ENCODE measurements at places on chromosomes 12 and 14. TPM values are rescaled to one million over a fixed set of nuclear protein-coding genes. Genes with fewer than 3 reads are reported as not detected.
A peak's percentile ranks its signal among the peaks of the same experiment; 100 is the strongest.

- no peaks in the 10 kb centered on the region for H3K4me1 ChIP-seq
- no peaks in the 10 kb centered on the region for H3K36me3 ChIP-seq
- no peaks in the 10 kb centered on the region for H3K27me3 ChIP-seq
- H3K27ac ChIP-seq = no peak overlapping the region
- no peak overlapping the region for H3K4me3 ChIP-seq
Observed at GRCh38 chr14:97306133-97306759, 509.1 kb downstream of the VRK1 start.

GRCh38 chr14:66140213-66140918 lies 345.8 kb upstream of the CCDC196 start:
- no peak overlapping the region for H3K4me3 ChIP-seq
- H3K27ac ChIP-seq = no peak overlapping the region
- no peaks in the 10 kb centered on the region for H3K36me3 ChIP-seq
- no peaks in the 10 kb centered on the region for H3K4me1 ChIP-seq

DNA sequence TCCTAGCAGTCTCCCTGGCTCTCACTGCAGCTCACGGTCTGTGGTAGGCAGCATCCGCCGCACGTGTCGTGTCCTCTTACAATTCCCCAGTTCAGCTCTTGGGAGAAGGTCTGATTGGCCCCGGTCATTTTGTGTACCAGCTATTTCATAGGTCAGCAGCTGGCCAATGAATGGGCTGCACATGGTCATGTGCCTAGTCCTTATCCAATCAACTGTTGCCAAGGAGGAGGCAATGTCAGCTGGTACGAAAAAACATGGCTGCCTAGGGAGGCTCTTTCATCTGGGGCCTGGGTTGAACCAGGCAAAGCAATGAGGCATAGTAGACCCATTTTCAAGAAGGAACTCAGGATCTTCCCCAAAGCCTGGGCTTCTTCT lies 46.1 kb downstream of the RNFT2 start:
- no peaks in the 10 kb centered on the region for H3K4me1 ChIP-seq
- no peak overlapping the region for H3K4me3 ChIP-seq
- H3K27ac ChIP-seq = no peak overlapping the region

DNA sequence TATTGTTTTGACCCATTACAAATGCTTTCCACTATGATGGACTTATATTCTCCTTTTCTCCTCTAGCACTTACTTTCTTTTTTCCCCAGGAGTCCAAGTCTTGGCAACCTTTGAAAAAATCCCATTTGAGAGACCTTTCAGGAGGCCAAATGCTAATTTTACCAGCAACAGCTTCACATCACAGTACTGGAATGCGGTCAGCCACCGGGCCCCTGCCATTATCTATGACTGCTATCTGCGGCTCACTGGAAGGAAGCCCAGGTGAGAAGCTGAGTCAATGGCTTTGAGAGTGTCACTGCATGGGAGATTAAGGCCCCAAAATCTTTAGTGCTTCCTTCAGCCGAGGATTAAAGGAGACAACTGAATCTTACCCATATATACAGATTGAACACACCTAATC lies 64.2 kb downstream of the ERGIC2 start:
- DNase-seq = peak; percentile 9
- H3K27ac ChIP-seq = no peak overlapping the region
- no peaks in the 10 kb centered on the region for H3K36me3 ChIP-seq
- H3K4me1 ChIP-seq = peaks cover 5% of the 10 kb centered on the region

GRCh38 chr14:72646861-72647528 lies 246.9 kb downstream of the DPF3 start:
- H3K4me1 ChIP-seq = peaks cover 6% of the 10 kb centered on the region
- H3K27me3 ChIP-seq = no peaks in the 10 kb centered on the region
- H3K4me3 ChIP-seq = no peak overlapping the region
- H3K36me3 ChIP-seq = no peaks in the 10 kb centered on the region

DNA sequence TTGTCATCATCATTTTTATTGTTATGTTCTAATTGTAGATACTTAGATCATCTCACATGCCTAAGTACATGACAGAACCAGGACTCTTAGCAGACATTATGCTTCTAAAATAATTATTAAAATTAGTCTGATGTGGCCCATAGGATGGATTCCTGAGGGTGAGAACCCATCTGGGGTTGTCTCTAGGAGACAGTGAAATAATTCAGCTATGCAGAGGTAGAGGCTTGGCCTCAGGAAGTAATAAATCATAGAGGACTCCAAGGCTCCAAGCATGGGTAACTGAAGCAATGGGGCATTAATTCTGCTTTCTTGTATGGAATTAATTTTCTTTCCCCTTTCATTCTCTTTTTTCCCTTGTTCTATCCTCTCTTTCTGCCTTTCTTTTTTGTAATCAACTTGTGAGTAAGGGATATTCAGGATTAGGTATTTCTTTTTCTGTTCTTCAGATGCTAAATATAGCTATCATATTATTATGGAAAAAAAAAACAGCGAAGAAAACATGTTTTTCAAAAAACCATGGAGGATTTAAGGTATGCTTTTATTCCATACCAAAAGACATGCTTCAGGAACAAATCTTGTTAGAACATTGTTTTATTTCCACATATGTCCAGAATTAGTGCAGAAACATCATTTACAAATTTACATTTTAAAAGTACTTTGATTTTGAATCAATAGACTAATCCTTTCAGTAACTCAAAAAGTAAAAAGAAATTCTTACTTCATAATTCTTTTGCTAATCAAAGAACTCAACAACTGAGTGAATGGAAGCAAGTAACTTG lies 263.2 kb downstream of the TRHDE start:
- no peak overlapping the region for H3K27ac ChIP-seq
- no peaks in the 10 kb centered on the region for H3K4me1 ChIP-seq
- H3K36me3 ChIP-seq = no peaks in the 10 kb centered on the region

DNA sequence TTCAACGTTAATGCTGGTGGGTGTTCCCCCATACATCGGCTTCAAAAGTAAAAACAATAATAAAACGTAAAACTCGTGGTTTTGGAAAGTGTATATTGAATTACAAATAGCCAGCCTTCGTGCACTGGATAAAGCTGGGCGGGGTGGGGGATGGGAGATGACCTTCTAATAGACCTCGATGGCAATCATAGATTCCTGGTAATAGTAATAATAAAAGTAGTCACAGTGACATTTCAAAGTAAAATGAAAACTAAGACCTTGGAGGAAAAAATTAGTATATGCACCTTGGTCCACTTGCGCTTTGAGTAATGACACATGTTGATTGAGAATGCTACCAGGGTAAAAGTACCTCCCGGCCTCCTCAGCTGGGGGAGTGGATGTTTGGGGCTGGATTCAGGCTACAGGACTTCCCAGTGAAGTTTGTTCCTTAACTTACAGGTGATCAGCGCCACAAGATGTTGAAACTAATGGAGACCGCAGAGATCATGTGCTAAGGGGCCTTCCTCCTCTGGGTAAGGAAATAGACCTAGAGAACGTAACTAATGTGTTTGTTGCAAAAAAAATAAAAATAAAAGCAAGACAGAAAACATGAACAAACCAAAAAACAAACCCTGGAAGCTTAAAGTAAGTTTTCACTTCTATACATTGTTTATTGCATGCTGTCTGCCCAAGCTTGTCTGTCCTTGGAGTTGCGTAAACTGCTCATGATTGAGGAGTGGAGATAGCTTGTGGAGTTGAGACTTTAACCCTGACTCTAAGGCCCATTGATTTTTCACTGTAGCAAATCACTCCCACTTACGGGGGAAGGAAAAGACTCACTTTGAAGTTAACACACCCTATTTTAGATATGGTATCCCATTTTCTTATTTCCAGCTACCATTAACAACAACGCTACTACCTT lies 907 bp upstream of the LRIG3 start:
- H3K36me3 ChIP-seq = no peaks in the 10 kb centered on the region
- no peaks in the 10 kb centered on the region for H3K27me3 ChIP-seq
- DNase-seq = peak; percentile 50
- H3K4me1 ChIP-seq = peaks cover 30% of the 10 kb centered on the region
- peak overlapping the region; percentile 94 for H3K27ac ChIP-seq

- peaks cover 10% of the 10 kb centered on the region for H3K4me1 ChIP-seq
- no peaks in the 10 kb centered on the region for H3K27me3 ChIP-seq
- peak; percentile 46 for DNase-seq
- H3K4me3 ChIP-seq = no peak overlapping the region
- no peaks in the 10 kb centered on the region for H3K36me3 ChIP-seq
Observed at GRCh38 chr12:92561543-92561899, 141.3 kb upstream of the PLEKHG7 start.

GRCh38 chr12:124150168-124150567 lies 144.7 kb upstream of the RFLNA start:
- no peaks in the 10 kb centered on the region for H3K27me3 ChIP-seq
- H3K4me1 ChIP-seq = no peaks in the 10 kb centered on the region
- no peak overlapping the region for H3K27ac ChIP-seq

DNA sequence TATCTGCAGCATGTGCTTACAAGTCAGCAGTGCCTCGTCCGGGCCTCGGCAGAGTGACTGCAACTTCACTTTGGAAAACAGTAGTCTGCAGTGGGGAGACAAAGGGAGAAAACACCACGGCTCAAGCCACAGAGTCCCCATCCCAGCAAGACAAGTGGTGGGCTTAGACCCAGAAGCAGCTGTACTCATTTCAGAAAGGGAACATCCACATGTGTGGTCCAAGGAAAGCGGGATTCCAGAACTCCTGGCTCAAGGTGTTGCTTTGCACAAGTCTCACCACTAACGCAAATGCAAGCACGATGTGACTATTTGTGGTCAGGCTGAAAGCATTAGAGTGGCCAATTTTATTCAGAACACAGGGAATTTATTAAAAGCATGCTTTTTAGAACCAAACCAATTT lies 198.3 kb downstream of the TTC7B start:
- H3K27ac ChIP-seq = no peak overlapping the region
- no peak for DNase-seq
- no peaks in the 10 kb centered on the region for H3K36me3 ChIP-seq
- no peak overlapping the region for H3K4me3 ChIP-seq
- H3K27me3 ChIP-seq = no peaks in the 10 kb centered on the region

GRCh38 chr12:106274575-106275121 lies 26.8 kb upstream of the CKAP4 start:
- DNase-seq = peak; percentile 67
- peak overlapping the region; percentile 85 for H3K27ac ChIP-seq
- H3K36me3 ChIP-seq = no peaks in the 10 kb centered on the region
- peaks cover 37% of the 10 kb centered on the region for H3K4me1 ChIP-seq

GRCh38 chr14:71362920-71363584 lies 455.8 kb downstream of the PCNX1 start:
- no peaks in the 10 kb centered on the region for H3K27me3 ChIP-seq
- peak overlapping the region; percentile 55 for H3K27ac ChIP-seq
- peaks cover 31% of the 10 kb centered on the region for H3K4me1 ChIP-seq
- no peaks in the 10 kb centered on the region for H3K36me3 ChIP-seq
- DNase-seq = no peak
- no peak overlapping the region for H3K4me3 ChIP-seq

DNA sequence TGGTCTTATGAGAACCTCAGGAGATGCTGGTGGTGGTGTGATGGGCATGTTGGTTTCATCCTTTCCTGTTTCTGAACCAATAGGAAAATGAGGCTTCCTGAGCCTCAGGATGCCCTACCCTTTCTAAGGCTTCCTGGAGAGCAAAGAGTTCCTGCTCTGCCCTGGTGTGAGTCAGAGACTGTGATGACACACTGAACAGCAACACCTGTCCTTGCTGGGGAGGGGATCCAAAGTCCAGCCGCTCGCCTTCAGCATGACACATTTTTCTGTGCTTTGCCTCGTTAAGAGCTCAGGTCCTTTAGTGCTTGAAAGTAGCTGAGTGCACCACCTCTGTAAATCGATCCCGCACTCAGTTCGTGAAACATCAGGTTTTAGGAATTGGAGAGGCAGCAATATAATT lies 116.0 kb downstream of the CACNA1C start:
- H3K4me1 ChIP-seq = peaks cover 21% of the 10 kb centered on the region
- H3K27me3 ChIP-seq = no peaks in the 10 kb centered on the region
- no peaks in the 10 kb centered on the region for H3K36me3 ChIP-seq
- H3K27ac ChIP-seq = peak overlapping the region; percentile 90

- H3K4me3 ChIP-seq = no peak overlapping the region
- peaks cover 3% of the 10 kb centered on the region for H3K4me1 ChIP-seq
- no peak overlapping the region for H3K27ac ChIP-seq
- no peaks in the 10 kb centered on the region for H3K36me3 ChIP-seq
- no peaks in the 10 kb centered on the region for H3K27me3 ChIP-seq
- no peak for DNase-seq
Observed at GRCh38 chr14:86955771-86956354, 1037.1 kb downstream of the GALC start.

DNA sequence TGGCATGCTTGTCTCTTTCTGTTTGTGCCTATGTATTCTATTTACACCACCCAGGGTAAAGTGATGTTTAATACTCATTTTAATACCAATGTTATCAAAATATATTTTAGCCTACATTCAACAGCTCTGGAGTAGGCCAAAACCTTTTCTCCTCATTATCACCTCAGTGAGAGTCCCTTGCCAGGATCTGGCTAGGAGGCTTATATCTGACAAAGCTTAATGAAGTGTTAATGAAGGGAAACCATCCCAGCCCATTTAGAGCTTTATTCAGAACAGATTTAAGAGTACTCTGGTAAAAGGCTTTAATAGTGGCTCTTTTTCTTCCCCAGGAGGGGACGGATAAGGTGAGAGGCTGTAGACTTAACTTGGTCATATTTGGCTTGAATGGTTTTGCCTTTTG lies 137.6 kb downstream of the GRIN2B start:
- no peaks in the 10 kb centered on the region for H3K4me1 ChIP-seq
- H3K27me3 ChIP-seq = no peaks in the 10 kb centered on the region
- no peaks in the 10 kb centered on the region for H3K36me3 ChIP-seq
- H3K27ac ChIP-seq = no peak overlapping the region
- DNase-seq = no peak

DNA sequence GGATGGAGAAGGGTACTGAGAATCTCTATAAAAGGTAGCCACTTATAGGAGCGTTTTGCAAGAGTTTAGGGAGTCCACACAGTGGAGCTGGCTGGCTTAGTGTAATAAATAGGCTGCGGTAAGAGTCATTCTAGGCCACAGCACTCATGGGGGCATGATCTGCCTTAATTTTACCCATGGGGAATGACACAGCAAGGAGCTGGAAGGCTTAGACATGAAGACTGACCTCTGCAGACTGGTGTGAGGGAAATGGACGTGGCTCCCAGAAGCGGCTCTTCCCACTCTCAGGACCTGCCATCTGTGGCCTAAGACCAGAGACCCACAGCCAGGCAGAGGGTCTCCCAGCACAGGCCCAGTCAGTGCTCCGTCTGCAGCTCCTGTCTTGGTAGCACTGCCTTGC lies 173.3 kb downstream of the PPM1H start:
- no peaks in the 10 kb centered on the region for H3K27me3 ChIP-seq
- no peak for DNase-seq
- H3K4me3 ChIP-seq = no peak overlapping the region

Gene RPGRIP1
- not detected for total RNA-seq

Gene IGF1
- 10.0 TPM for total RNA-seq

Gene AICDA
- 0.12 TPM for total RNA-seq

Gene KRT78
- total RNA-seq = not detected

Gene GXYLT1
- 28.8 TPM for total RNA-seq

Gene TMEM132C
- 10.6 TPM for total RNA-seq

Gene CCDC197
- total RNA-seq = not detected

Gene PLCZ1
- not detected for total RNA-seq

Gene TAS2R31
- 6.2 TPM for total RNA-seq

Gene CLEC4A
- total RNA-seq = not detected

All from hepatocyte (in vitro differentiated cells).